CD4-positive, alpha-beta T cell (primary cell): ENCODE measurements at places on chromosomes 1 and 21. TPM values are rescaled to one million over a fixed set of nuclear protein-coding genes. Genes with fewer than 3 reads are reported as not detected.

The NPHS2 gene
- not detected for total RNA-seq

The KCNN3 gene
- total RNA-seq, result not detected

The PTAFR gene
- total RNA-seq, result 0.47 TPM

The FCER1G gene
- 2.0 TPM for total RNA-seq

The FMO4 gene
- total RNA-seq, result 1.1 TPM

The MPZ gene
- total RNA-seq, result 3.2 TPM

The CELA2B gene
- total RNA-seq, result not detected

The KRTAP12-3 gene
- total RNA-seq, result not detected

The PPIAL4G gene
- 0.11 TPM for total RNA-seq

The IL19 gene
- not detected for total RNA-seq

The CAPZB gene
- 168 TPM for total RNA-seq

The IGSF9 gene
- not detected for total RNA-seq

The PROX1 gene
- 0.03 TPM for total RNA-seq

- no peaks in the 10 kb centered on the region for H3K36me3 ChIP-seq
- DNase-seq, result no peak
- no peaks in the 10 kb centered on the region for H3K27me3 ChIP-seq
- H3K4me1 ChIP-seq, result peaks cover 27% of the 10 kb centered on the region
- no peak overlapping the region for H3K4me3 ChIP-seq
- no peak overlapping the region for H3K27ac ChIP-seq
Measured at GRCh38 chr1:212702672-212703071, 3.0 kb upstream of the BATF3 start.

GRCh38 chr1:151277249-151277648, 4.8 kb upstream of the ZNF687 start:
- H3K4me1 ChIP-seq, result peaks cover 12% of the 10 kb centered on the region
- DNase-seq, result no peak
- no peaks in the 10 kb centered on the region for H3K36me3 ChIP-seq
- no peak overlapping the region for H3K27ac ChIP-seq
- no peaks in the 10 kb centered on the region for H3K27me3 ChIP-seq

GRCh38 chr1:53340660-53341520, 13.0 kb upstream of the LRP8 start:
- no peak for DNase-seq
- no peaks in the 10 kb centered on the region for H3K36me3 ChIP-seq
- H3K27me3 ChIP-seq, result no peaks in the 10 kb centered on the region
- no peak overlapping the region for H3K27ac ChIP-seq
- H3K4me3 ChIP-seq, result no peak overlapping the region

- H3K27ac ChIP-seq, result no peak overlapping the region
- H3K4me1 ChIP-seq, result no peaks in the 10 kb centered on the region
Measured at GRCh38 chr1:93219443-93219842, 38.9 kb downstream of the CCDC18 start.

DNA sequence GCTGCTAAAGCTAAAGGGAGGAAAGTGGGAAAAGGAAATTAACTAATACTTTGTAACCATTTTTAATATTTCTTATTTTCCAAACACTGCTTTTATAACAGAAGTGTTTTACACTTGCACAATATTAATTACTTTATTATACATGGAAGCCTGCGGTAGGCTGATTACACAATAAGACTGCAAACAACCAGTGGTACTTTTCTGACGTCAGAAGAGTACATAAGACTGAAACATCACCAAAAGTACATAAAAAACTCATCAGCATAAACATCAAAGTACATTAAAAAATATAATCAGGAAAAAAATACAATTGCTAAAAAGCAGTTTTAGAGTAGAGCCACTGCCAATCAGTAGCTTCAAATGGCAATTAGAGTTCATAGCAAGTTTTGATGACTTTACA, 4.6 kb downstream of the ZNF281 start:
- no peaks in the 10 kb centered on the region for H3K27me3 ChIP-seq
- no peak overlapping the region for H3K4me3 ChIP-seq
- H3K27ac ChIP-seq, result no peak overlapping the region
- no peak for DNase-seq

GRCh38 chr1:178341261-178341956, 155.4 kb downstream of the CLEC20A start:
- no peak overlapping the region for H3K27ac ChIP-seq
- H3K4me1 ChIP-seq, result no peaks in the 10 kb centered on the region
- no peaks in the 10 kb centered on the region for H3K27me3 ChIP-seq
- no peaks in the 10 kb centered on the region for H3K36me3 ChIP-seq
- DNase-seq, result no peak

- H3K4me3 ChIP-seq, result no peak within 1 kb of the TSS
- no peaks in the 10 kb centered on the region for H3K36me3 ChIP-seq
- no peaks in the 10 kb centered on the region for H3K4me1 ChIP-seq
- no peak within 1 kb of the TSS for H3K27ac ChIP-seq
- no peak for DNase-seq
- peaks cover 14% of the 10 kb centered on the region for H3K27me3 ChIP-seq
Measured at GRCh38 chr1:201377611-201378092, at the start of gene TNNT2. Gene TNNT2, minus strand, starts transcription at chr1:201377680. Its CDS starts 4,426 bp downstream, at chr1:201373254.

DNA sequence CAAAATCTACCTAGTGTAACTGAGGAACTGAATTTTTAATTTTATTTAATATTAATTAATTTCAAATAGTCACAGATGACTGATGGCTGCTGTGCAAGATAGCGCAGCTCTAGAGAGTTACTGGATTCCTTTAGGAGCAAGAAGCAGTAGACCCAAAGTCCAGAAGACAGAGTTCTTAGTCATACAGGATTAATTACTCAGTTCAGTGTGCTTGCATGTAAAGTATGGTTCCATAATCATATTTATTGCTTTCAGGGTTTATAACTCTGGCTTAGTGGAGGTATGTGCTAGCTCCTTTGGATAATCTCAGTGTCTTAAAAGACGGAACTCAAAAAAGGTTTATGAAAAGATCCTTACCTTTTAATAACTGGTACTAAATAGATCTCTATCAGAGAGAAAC, 17.4 kb downstream of the CEPT1 start:
- H3K4me3 ChIP-seq, result no peak overlapping the region
- H3K27ac ChIP-seq, result no peak overlapping the region
- H3K36me3 ChIP-seq, result peaks cover 67% of the 10 kb centered on the region
- DNase-seq, result no peak

GRCh38 chr1:173596097-173596825, 6.6 kb downstream of the SLC9C2 start:
- H3K36me3 ChIP-seq, result no peaks in the 10 kb centered on the region
- no peak overlapping the region for H3K4me3 ChIP-seq
- DNase-seq, result no peak
- no peak overlapping the region for H3K27ac ChIP-seq
- H3K27me3 ChIP-seq, result peaks cover 6% of the 10 kb centered on the region

- H3K27ac ChIP-seq, result no peak overlapping the region
- peaks cover 9% of the 10 kb centered on the region for H3K27me3 ChIP-seq
- DNase-seq, result no peak
- H3K36me3 ChIP-seq, result no peaks in the 10 kb centered on the region
- no peak overlapping the region for H3K4me3 ChIP-seq
- H3K4me1 ChIP-seq, result no peaks in the 10 kb centered on the region
Measured at GRCh38 chr1:212545941-212546635, 62.5 kb upstream of the ATF3 start.

- no peaks in the 10 kb centered on the region for H3K36me3 ChIP-seq
- H3K27me3 ChIP-seq, result no peaks in the 10 kb centered on the region
- no peak overlapping the region for H3K27ac ChIP-seq
Measured at GRCh38 chr1:193785850-193786420, 599.5 kb upstream of the B3GALT2 start.

GRCh38 chr1:228407106-228408040, 738 bp upstream of the TRIM11 start:
- H3K4me3 ChIP-seq, result peak overlapping the region; percentile 79
- H3K27ac ChIP-seq, result peak overlapping the region; percentile 37
- no peak for DNase-seq
- peaks cover 50% of the 10 kb centered on the region for H3K4me1 ChIP-seq
- H3K27me3 ChIP-seq, result no peaks in the 10 kb centered on the region
- peaks cover 10% of the 10 kb centered on the region for H3K36me3 ChIP-seq

GRCh38 chr1:203215573-203215972, 13.9 kb downstream of the CHIT1 start:
- no peaks in the 10 kb centered on the region for H3K27me3 ChIP-seq
- no peak for DNase-seq
- H3K4me3 ChIP-seq, result no peak overlapping the region
- H3K4me1 ChIP-seq, result peaks cover 7% of the 10 kb centered on the region

DNA sequence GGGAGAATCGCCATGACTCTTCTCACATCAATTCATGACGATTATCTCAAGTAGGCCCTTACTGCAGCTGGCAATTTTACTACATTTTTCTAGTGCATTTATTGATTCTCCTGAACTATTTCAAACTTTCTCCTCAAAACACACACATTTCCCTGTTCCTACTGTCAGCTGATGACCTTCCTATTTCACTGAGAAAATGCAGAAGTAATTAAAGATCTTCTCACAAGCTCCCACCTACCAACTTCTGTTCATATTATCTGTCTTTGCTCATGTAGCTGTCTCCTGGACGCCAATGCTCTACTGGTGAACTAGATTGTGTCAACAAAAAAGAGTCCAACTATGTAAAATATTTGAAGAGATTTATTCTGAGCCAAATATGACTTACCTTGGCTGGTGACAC, 36.4 kb upstream of the FASLG start:
- H3K36me3 ChIP-seq, result no peaks in the 10 kb centered on the region
- peaks cover 4% of the 10 kb centered on the region for H3K4me1 ChIP-seq
- H3K4me3 ChIP-seq, result no peak overlapping the region
- H3K27ac ChIP-seq, result no peak overlapping the region
- no peak for DNase-seq

DNA sequence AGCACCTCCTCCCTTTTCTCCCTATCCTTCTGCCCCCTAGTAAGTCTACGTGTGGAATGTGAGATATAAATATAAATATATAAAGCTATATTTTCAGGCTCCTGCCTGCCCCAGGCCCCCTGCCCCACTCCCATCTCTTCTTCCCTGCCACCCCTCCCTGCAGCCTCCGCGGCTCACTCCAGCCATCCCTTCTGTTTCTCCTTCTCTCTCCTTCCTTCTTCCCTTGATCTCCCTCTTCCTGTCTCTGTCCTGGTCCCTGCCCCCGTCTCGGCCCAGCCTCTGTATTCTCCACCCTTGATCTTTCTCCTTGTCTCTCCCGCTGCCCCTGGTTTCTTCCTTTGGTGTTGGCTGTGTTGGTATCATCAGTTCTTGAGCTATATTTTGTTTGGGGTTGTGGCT, 23.2 kb downstream of the DMBX1 start:
- H3K27ac ChIP-seq, result no peak overlapping the region
- H3K36me3 ChIP-seq, result no peaks in the 10 kb centered on the region
- no peaks in the 10 kb centered on the region for H3K4me1 ChIP-seq
- no peak overlapping the region for H3K4me3 ChIP-seq
- no peak for DNase-seq

DNA sequence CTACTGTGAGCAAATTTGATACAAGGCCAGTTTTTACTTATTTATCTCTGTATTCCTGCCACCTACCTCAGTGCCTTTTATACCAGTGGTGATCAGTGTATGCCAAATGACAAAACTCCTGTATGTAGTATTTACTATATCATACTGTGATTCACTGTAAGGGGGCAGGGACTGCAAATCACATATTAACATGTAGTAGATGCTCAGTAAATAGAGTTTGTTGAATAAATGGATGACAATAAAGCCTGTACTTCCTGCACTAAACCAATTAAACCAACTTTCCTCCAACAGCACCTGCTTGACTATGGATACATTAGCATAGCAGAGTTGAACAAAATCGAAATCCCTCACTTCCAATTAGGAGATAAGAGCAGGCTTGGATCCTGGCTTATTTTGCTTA, 73.3 kb upstream of the C1orf87 start:
- DNase-seq, result no peak
- no peak overlapping the region for H3K4me3 ChIP-seq
- peaks cover 3% of the 10 kb centered on the region for H3K27me3 ChIP-seq
- no peak overlapping the region for H3K27ac ChIP-seq
- H3K4me1 ChIP-seq, result no peaks in the 10 kb centered on the region
- no peaks in the 10 kb centered on the region for H3K36me3 ChIP-seq

DNA sequence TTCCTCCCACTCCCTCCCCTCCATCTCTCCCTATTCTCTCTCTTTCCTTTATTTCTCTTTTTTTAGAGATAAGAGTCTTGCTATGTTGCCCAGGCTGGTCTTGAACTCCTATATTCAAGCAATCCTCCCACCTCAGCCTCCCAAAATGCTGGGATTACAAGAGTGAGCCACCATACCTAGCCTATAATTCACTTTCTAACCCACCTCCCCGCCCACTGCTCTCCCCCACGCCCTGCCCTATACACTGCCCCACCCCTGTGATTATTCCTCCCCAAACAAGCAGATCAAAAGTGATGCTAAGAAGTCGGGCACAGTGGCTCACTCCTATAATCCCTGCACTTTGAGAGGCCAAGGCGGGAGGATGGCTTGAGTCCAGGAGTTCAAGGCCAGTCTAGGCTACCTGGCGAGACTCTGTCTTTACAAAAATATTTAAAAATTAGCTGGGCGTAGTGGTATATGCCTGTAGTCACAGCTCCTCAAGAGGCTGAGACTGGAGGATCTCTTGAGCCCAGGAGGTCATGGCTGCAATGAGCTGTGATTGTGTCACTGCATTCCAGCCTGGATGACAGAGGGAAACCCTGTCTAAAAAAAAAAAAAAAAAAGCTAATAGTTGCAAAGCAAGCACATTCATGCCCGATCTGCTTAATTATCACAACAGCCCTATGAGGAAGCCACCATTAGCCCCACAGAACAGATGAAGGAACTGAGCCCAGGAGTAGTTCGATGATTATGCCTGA, 12.8 kb upstream of the E2F2 start:
- H3K4me3 ChIP-seq, result no peak overlapping the region
- H3K27ac ChIP-seq, result no peak overlapping the region
- no peaks in the 10 kb centered on the region for H3K27me3 ChIP-seq
- peaks cover 30% of the 10 kb centered on the region for H3K4me1 ChIP-seq

- no peak overlapping the region for H3K4me3 ChIP-seq
- H3K27ac ChIP-seq, result no peak overlapping the region
- H3K4me1 ChIP-seq, result no peaks in the 10 kb centered on the region
- no peak for DNase-seq
Measured at GRCh38 chr21:28464095-28464494, 528.6 kb downstream of the LTN1 start.

- no peak overlapping the region for H3K27ac ChIP-seq
- H3K27me3 ChIP-seq, result peaks cover 21% of the 10 kb centered on the region
- H3K36me3 ChIP-seq, result no peaks in the 10 kb centered on the region
- no peak for DNase-seq
Measured at GRCh38 chr1:156080241-156080862, 1.9 kb downstream of the MEX3A start.

GRCh38 chr1:7442036-7442435, 329.1 kb upstream of the VAMP3 start:
- H3K27me3 ChIP-seq, result no peaks in the 10 kb centered on the region
- no peaks in the 10 kb centered on the region for H3K4me1 ChIP-seq
- no peak overlapping the region for H3K27ac ChIP-seq
- no peak overlapping the region for H3K4me3 ChIP-seq
- no peak for DNase-seq
- H3K36me3 ChIP-seq, result no peaks in the 10 kb centered on the region

DNA sequence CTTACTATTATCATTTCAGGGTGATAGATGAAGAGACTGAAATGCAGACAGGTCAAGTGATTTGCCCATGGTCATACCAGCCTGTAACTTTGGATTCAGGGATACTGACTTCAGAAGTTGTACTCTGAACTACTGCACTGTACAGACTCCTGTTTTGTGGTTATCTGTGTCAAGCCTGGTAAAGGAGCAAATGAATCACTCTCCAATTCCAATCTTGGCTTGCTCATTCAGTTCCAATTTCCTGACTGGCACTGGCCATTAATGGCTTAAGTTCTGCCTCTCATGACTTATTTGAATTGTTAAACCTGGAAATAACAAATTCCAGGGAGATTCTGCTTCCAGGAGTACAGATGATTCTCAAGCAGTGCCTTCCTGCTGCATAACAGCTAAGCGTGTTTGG, 45.4 kb upstream of the PLD5 start:
- no peaks in the 10 kb centered on the region for H3K36me3 ChIP-seq
- H3K4me1 ChIP-seq, result no peaks in the 10 kb centered on the region
- H3K4me3 ChIP-seq, result no peak overlapping the region
- no peak for DNase-seq

- no peak for DNase-seq
- H3K4me3 ChIP-seq, result no peak overlapping the region
- H3K27me3 ChIP-seq, result no peaks in the 10 kb centered on the region
Measured at GRCh38 chr1:230185076-230186001, 118.3 kb downstream of the GALNT2 start.
